ENCODE measurements at places on chromosomes 13 and 19.
A peak's percentile ranks its signal among the peaks of the same experiment; 100 is the strongest.

DNA sequence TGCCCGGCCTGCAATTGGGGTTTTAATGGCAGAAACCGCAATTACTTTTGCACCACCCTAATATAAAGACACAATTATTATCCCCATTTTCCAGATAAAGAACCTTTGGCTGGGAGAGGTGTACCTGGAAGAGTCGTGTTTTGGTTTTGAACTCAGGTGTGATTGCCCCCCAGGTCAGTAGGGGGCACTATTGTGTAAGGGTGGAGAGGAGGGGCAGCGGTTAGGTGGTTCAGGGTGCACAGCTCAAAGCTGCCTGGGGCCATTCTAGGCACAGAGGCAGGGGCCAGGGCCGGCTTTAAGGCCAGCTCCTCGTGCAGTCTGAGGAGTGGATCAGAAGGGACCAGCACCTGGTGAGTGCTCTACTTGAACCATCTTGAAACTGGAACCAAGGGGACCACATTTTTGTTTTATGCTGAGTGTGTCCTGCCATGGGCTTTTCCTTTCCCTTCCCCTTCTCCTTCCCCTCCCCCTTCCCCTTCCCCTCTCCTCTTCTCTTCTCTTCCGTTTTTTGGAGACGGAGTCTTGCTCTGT, 5.8 kb upstream of the FCGRT start:
- H3K4me3 ChIP-seq = peak overlapping the region; percentile 16
- DNase-seq = peak; percentile 87
- H3K27ac ChIP-seq = peak overlapping the region; percentile 65

DNA sequence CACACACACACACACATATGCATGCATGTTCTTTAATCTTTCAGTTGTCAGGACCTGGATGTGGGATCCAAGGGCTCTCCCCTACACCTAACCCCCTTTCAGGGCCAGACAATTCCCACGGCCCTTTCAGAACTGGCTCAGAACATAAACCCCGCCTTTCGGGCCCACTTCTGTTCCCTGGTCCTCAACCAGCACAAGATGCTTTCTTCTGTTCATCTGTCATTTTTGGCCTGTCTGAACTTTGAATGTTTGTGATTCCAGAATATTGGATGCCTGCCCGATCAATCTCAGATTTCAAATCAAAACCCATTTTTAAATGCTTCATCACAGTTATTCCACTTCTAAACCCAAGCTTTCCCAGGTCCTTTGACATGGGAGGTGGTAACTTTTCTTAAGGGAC, 167.3 kb downstream of the USP12 start:
- H3K4me1 ChIP-seq = peaks cover 4% of the 10 kb centered on the region
- no peak for DNase-seq
- no peak overlapping the region for H3K27ac ChIP-seq
- H3K36me3 ChIP-seq = no peaks in the 10 kb centered on the region
- no peak overlapping the region for H3K4me3 ChIP-seq
- H3K27me3 ChIP-seq = peaks cover 51% of the 10 kb centered on the region

GRCh38 chr13:100789481-100789880, 114.9 kb upstream of the TMTC4 start:
- no peak overlapping the region for H3K27ac ChIP-seq
- H3K27me3 ChIP-seq = peaks cover 24% of the 10 kb centered on the region
- no peak overlapping the region for H3K4me3 ChIP-seq
- no peaks in the 10 kb centered on the region for H3K36me3 ChIP-seq
- no peaks in the 10 kb centered on the region for H3K4me1 ChIP-seq

GRCh38 chr13:58906329-58907007, 1257.3 kb downstream of the DIAPH3 start:
- no peak overlapping the region for H3K27ac ChIP-seq
- H3K27me3 ChIP-seq = no peaks in the 10 kb centered on the region
- H3K4me1 ChIP-seq = no peaks in the 10 kb centered on the region
- H3K36me3 ChIP-seq = no peaks in the 10 kb centered on the region
- no peak overlapping the region for H3K4me3 ChIP-seq

DNA sequence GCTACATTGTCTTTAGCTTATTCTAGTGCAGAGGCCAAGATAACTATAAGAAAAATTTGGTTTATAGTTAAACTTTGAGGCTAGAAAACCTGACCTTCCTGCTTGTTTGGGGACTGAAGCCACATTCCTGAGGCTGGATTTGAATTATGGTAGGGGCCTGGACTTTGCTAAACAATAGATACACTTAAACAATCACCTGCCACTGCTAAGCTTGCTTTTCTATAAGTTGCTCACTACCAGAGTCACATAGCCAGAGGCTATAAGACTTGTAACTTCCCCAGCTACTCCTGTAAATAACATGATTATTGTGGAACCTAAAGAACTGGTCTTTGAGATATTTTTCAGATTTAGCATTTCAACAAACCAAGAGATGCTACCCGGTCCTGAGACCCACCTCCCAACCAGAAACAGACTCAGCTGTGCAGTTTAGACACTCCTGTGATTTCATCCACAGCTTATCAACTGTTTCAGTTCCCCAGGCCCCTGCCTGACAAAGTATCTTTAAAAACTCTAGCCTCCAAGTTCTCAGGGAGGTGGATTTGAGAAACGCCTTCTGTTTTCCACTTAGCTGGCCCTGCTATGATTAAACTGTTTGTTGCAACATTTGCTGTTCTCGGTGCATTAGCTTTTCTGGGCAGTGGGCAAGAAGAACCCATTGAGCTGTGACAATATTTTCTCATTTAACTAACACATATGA, 77.7 kb downstream of the MIPEP start:
- no peak for DNase-seq
- peaks cover 7% of the 10 kb centered on the region for H3K36me3 ChIP-seq
- no peaks in the 10 kb centered on the region for H3K27me3 ChIP-seq
- no peaks in the 10 kb centered on the region for H3K4me1 ChIP-seq
- H3K27ac ChIP-seq = no peak overlapping the region

- H3K4me3 ChIP-seq = no peak overlapping the region
- no peaks in the 10 kb centered on the region for H3K36me3 ChIP-seq
- peaks cover 4% of the 10 kb centered on the region for H3K4me1 ChIP-seq
- no peak for DNase-seq
- no peak overlapping the region for H3K27ac ChIP-seq
Measured at GRCh38 chr13:32142956-32143375, 111.4 kb downstream of the FRY start.

GRCh38 chr19:1950640-1951039, 9.7 kb downstream of the CSNK1G2 start:
- H3K27me3 ChIP-seq = no peaks in the 10 kb centered on the region
- H3K4me3 ChIP-seq = no peak overlapping the region
- H3K27ac ChIP-seq = no peak overlapping the region
- DNase-seq = no peak
- peaks cover 27% of the 10 kb centered on the region for H3K4me1 ChIP-seq

DNA sequence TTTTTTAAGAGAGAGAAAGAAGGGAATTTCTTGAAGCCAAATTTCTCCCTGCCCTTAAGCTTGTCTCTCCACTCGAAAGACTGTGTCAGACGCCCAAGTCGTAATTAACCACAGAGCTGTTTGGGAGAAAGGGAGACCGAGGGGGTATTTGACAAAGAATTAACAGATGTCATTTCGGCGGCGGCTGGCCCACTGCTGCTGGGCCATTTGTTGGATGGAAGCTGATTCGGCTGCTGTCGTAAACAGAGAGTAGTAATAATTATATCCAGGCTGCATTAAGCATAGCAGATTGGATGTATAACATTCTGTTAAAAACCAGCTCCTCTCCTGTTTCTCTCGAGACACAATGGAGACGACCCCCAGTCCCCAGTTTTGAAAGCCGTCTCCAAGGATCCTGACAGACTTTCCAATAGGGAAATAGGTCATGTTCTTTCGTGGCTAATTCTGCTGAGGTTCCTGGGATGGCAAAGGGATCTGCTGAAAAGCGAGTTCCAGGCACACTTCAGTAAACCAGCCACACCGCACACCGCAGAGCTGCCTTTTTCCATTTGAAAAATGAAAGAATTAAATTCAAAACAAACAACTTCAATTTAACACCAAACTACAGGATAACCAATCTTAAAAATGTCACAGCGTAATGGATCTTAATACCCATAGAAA, 71.5 kb downstream of the KCTD15 start:
- H3K36me3 ChIP-seq = no peaks in the 10 kb centered on the region
- no peak for DNase-seq

DNA sequence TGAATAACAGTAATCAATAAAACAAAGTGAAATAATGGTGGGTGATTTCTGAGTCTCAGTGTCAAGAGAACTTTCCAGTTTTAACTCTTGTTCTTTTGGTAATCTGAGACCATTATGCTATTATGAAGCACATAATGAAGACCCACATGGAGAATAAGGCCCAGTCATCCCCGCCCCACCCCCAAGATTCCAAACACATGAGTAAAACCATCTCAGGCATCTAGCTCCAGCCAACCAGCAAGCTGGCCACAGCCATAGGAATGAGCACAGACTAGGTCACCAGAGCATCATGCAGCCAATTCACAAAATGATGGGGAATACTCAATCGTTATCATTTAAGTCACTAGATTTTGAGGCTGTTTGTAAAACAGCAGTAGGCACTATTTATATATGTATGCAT, 1769.0 kb upstream of the PCDH20 start:
- H3K27me3 ChIP-seq = no peaks in the 10 kb centered on the region
- H3K36me3 ChIP-seq = no peaks in the 10 kb centered on the region
- H3K4me3 ChIP-seq = no peak overlapping the region
- H3K4me1 ChIP-seq = no peaks in the 10 kb centered on the region
- no peak for DNase-seq

DNA sequence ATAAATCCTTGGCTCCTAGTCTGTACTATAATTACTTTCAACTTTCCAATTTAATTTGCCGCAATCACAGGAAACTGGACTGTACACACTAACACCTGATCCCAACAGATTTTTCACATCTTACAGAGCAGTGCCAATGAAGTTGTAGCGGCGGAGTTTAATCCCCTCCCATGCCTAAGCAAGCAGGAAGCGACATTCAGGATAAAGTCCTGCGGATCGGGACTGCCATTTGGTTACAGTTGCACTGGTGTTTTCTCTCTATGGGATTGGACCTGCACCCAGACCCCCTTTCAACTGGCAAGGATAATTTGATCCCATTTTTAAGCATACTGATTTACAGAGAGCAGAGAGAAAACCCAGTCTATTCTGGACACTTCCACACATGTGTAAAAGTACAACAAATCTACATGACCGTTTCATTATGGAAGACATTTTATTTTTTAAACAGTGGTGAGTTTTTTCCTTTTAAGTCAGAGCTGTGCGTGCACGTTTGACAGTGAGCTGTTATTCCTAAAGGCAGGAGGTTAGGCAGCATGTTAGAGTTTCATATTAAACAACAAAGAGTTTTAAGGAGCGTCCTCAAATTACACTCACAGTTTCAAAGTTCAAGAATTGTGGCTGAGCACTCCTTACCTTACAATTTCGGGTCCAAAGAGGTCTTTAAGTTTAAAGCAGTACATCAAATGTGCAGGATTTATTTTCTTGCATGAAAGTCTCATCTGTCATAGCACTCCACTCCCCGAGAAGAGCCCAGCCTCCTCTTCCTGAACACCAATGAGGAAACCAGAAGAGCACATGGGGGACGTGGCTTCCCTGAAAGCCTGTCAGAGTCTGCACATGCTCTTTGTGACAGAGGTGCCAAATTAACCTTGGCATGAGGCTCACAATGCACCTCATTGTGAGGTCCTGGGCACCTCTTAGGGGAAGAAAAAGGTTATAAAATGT, 141.6 kb upstream of the RFC3 start:
- peaks cover 3% of the 10 kb centered on the region for H3K36me3 ChIP-seq
- DNase-seq = peak; percentile 63
- peak overlapping the region; percentile 66 for H3K4me3 ChIP-seq
- peaks cover 43% of the 10 kb centered on the region for H3K4me1 ChIP-seq

GRCh38 chr13:43514311-43514710, 272.5 kb downstream of the ENOX1 start:
- no peak overlapping the region for H3K4me3 ChIP-seq
- H3K27ac ChIP-seq = no peak overlapping the region
- H3K36me3 ChIP-seq = no peaks in the 10 kb centered on the region
- no peak for DNase-seq

GRCh38 chr13:52882785-52883184, 34.3 kb upstream of the PCDH8 start:
- no peaks in the 10 kb centered on the region for H3K4me1 ChIP-seq
- H3K27me3 ChIP-seq = peaks cover 18% of the 10 kb centered on the region

- no peak overlapping the region for H3K4me3 ChIP-seq
- peaks cover under 1% of the 10 kb centered on the region for H3K27me3 ChIP-seq
- no peak for DNase-seq
- no peaks in the 10 kb centered on the region for H3K36me3 ChIP-seq
- H3K4me1 ChIP-seq = no peaks in the 10 kb centered on the region
Measured at GRCh38 chr13:101949681-101950080, 452.2 kb downstream of the FGF14 start.

DNA sequence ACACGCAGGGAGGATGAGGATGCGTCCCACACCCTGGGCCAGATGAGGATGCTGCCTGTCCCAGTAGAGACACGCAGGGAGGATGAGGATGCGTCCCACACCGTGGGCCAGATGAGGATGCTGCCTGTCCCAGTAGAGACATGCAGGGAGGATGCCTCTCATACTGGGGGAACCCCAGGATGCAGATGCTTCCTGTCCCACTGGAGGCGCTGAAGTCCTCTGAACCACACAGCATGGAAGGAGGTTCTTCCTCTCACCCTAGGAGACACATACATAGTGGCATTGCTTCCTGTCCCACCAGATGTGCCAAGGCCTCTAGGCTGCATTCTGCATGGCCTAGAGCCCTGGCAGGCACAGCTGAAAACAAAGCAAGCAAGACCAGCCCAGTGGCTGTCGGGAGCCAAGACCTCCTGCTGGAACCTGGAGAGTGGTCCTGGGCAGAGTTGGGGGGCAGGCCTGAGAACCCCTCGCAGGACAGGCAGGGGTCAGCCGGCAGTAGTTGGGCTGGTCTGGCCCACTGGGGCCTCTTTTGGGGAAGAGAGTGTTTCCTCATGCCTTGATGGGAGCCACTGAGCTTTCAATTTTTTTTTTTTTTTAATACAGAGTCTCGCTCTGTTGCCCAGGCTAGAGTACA, 4.3 kb downstream of the HPN start:
- H3K36me3 ChIP-seq = no peaks in the 10 kb centered on the region
- H3K4me3 ChIP-seq = no peak overlapping the region

DNA sequence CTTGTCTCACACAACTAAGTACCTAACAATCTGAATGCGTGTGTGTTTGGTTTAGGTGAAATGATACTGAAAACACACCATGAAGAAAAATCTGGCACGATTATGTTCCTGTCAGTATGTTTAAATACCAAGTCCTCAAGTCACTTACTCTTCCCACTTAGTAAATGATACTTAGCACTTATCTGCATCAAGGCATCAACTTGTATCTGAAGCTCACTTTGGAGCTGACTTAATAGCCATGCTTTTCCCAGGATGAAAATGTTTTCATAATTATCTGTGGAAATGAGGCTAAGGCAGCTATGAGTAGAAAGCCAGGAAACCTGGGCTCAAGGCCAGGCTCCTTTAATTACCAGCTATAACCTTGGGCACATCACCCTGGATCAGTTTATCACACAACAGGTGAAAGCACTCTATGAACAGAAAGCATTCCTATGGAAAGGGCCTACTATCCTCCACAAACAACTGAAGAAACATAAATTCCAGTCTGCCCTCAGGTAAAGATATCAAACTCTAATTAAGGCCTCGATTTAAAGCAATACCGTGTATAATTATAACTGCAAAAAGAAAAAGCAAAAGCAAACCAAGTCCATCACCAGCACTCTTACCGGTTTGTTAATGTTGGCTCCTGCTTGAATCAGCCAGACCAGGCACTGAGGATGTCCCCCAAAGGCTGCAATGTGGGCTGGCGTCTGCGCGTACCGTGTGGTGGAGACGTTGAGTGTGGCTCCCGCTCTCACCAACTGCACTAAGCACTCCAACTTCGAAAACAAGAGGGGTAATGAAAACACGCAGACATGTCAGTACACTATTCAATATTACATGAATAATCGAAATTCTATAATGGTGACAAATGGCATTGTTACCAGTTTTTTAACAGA, 4.6 kb downstream of the ANKRD10 start:
- no peak overlapping the region for H3K4me3 ChIP-seq
- H3K27ac ChIP-seq = no peak overlapping the region
- peaks cover 45% of the 10 kb centered on the region for H3K36me3 ChIP-seq
- DNase-seq = no peak

Data from activated CD4-positive, alpha-beta memory T cell treated with anti-CD3 and anti-CD28 coated beads for 36 hours (primary cell).